Gastrocnemius medialis (tissue), 4 donors: ENCODE measurements at places on chromosomes 11 and 22. TPM values are rescaled to one million over a fixed set of nuclear protein-coding genes. Genes with fewer than 3 reads are reported as not detected.

DNA sequence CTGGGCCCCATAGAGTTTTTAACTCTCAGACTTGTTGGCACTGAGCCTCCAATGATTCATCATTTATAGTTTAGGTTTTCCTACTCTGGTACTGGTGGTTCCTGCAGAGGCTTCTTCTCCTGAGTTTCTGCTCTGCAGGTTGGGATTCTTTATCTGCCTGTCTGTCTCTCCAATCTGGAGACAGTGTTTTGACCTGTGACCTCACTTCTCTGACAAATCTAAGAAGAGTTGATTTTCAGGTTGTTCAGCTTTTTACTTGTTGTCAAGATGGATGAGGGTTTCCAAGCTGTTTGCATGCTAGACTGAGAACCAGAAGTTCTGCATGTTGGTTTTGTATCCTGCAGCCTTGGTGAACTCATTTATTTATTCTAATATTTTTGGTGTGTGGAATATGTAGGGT lies 63.9 kb downstream of the JAM3 start:
- no peak overlapping the region for H3K4me3 ChIP-seq
- DNase-seq = no peak
- H3K27me3 ChIP-seq = no peaks in the 10 kb centered on the region
- no peak overlapping the region for H3K27ac ChIP-seq
- H3K36me3 ChIP-seq = no peaks in the 10 kb centered on the region
- H3K4me1 ChIP-seq = no peaks in the 10 kb centered on the region

DNA sequence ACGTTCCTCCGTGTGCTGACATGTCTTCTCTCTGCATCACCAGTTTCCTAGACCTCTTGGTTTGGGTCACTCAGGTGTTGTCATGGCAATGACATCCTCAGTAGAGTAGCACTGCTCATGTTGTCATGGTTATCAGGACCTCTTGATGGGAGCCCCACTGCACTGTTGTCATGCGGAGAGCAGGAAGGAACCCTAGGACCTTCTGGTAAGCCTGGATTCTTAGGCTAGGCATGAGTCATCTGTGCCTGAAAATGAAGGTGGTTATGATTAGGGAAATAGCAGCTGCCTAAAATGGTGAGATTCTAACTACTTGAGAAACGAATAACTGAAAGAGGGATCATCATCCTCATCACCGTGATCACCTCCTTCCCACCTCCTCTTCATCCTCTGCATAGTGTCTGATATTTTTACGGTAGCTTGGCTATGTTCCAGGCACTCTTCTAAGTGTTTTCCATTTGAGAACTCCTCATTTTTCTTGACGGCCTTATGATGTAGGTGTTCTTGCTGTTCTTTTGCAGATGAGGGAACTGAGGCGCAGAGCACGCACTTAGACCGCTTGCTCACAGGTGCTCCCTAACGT lies 858.4 kb downstream of the NTM start:
- DNase-seq = no peak
- no peaks in the 10 kb centered on the region for H3K4me1 ChIP-seq
- no peak overlapping the region for H3K4me3 ChIP-seq
- H3K36me3 ChIP-seq = no peaks in the 10 kb centered on the region
- H3K27ac ChIP-seq = no peak overlapping the region

GRCh38 chr11:13349046-13349445 lies 71.5 kb downstream of the BMAL1 start:
- H3K4me3 ChIP-seq = no peak overlapping the region
- H3K36me3 ChIP-seq = peaks cover 7% of the 10 kb centered on the region
- H3K27ac ChIP-seq = no peak overlapping the region
- no peak for DNase-seq
- H3K27me3 ChIP-seq = no peaks in the 10 kb centered on the region

DNA sequence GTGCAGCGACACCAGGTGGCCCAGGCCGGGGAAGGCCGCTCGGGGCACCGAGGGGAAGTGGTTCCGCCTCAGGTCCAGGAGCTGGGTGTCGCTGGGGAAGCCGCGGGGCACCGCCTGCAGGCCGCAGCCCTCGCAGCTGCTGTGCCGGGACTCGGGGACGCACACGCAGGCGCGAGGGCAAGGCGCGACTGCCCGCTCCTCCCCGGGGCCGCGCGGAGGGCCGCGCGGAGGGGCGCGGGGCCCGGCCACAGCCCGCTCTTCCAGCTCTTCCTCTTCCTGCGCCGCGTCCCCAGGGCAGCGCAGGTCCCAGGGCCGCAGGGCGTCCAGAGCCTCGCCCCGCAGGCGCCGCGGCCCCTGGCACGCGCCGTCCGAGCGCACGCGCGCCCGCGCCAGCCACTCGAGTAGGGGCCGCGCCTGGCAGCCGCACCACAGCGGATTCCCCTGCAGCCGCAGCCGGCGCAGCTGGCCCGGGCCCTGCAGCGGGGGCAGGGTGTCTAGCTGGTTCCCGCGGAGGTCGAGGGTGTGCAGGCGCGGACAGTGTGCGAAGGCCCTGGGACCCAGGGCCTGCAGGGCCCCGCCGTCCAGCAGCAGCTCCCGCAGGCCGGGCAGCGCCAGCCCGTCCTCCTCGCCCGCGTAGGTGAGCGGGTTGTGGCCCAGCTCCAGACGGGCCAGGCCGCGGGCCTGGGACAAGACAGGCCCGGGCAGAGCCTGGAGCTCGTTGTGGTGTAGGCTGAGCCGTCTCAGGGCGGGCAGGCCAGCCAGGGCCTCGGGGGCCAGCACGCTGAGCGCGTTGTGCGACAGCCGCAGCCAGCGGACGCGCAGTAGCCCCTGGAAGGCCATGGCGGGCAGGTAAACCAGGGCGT lies 2.8 kb downstream of the CHADL start:
- H3K4me3 ChIP-seq = peak overlapping the region; percentile 48
- H3K4me1 ChIP-seq = peaks cover 6% of the 10 kb centered on the region
- no peaks in the 10 kb centered on the region for H3K36me3 ChIP-seq

DNA sequence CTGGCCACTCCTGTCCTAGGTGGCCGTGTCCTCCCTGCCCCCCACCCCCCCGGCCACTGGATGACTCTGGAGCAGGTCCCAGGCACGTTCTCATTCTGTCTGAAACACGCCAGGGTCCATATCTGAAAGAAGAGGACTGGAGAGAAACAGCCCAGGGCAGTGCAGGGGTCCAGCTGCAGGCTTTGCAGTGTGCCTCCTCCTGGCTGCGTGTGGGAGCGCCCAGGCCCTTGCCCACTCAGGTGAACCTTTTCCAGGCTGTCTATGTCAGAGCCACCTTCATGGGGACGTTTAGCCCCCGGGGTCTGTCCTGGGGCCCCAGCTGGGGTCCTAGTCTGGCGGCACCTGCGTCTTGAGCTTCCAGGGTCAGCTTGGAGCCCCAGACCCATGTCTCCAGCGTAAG lies 15.6 kb downstream of the GRAMD4 start:
- H3K4me3 ChIP-seq = no peak overlapping the region
- H3K4me1 ChIP-seq = peaks cover 51% of the 10 kb centered on the region
- H3K27ac ChIP-seq = peak overlapping the region; percentile 88
- no peaks in the 10 kb centered on the region for H3K27me3 ChIP-seq
- H3K36me3 ChIP-seq = no peaks in the 10 kb centered on the region

DNA sequence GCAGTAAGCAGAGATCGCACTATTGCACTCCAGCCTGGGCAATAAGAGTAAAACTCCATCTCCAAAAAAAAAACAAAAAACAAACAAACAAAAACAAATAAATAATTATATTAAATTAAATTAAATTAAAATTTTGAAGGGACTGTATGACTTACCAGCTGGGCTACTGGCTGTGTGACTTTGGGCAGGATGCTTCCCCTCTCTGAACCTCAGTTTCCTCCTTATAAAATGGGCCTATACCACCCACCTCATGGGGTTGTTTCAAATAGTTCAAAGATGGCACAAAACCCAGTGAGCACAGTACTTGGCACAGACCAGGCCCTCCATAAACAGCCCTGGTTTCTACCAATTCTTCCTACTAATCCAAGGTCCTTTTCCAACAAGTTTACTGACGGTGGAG lies 34.9 kb downstream of the ASCC2 start:
- no peaks in the 10 kb centered on the region for H3K27me3 ChIP-seq
- no peak overlapping the region for H3K27ac ChIP-seq
- no peak overlapping the region for H3K4me3 ChIP-seq
- no peaks in the 10 kb centered on the region for H3K36me3 ChIP-seq
- H3K4me1 ChIP-seq = peaks cover 54% of the 10 kb centered on the region
- DNase-seq = no peak

DNA sequence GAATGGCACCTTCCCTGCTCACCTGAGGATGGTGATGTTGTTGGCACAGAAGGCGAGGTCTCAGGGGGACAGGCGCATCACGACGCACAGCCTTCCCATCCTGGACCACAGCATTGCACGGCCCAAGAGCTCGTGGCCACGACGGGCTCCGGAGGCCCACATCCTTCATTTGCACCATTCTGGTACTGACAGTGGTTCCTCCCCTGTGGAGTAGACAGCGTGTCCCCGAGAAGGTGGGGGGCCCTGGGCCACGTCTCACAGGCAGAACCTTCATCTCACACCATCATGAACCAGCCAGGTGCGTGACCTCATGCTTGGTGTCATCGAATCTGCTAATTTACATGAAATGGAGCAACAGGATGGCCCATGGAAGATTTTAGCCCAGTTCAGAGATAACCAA lies 180.0 kb downstream of the CTTN start:
- no peaks in the 10 kb centered on the region for H3K36me3 ChIP-seq
- no peaks in the 10 kb centered on the region for H3K4me1 ChIP-seq
- DNase-seq = no peak
- no peak overlapping the region for H3K4me3 ChIP-seq
- H3K27me3 ChIP-seq = no peaks in the 10 kb centered on the region

GRCh38 chr11:69928975-69929374 lies 109.8 kb upstream of the FGF3 start:
- H3K4me3 ChIP-seq = no peak overlapping the region
- DNase-seq = no peak
- no peaks in the 10 kb centered on the region for H3K4me1 ChIP-seq
- H3K27me3 ChIP-seq = peaks cover 4% of the 10 kb centered on the region
- H3K36me3 ChIP-seq = no peaks in the 10 kb centered on the region
- no peak overlapping the region for H3K27ac ChIP-seq

The LRRN4CL gene
- total RNA-seq = 5.9 TPM

The NFAM1 gene
- 0.59 TPM for total RNA-seq

The NRIP3 gene
- total RNA-seq = 1.1 TPM
